ENCODE measurements at places on chromosomes 2 and 18.

- DNase-seq = no peak
These were observed 11.6 kb downstream of the CFLAR start for GRCh38 chr2:201127570-201127969.

DNA sequence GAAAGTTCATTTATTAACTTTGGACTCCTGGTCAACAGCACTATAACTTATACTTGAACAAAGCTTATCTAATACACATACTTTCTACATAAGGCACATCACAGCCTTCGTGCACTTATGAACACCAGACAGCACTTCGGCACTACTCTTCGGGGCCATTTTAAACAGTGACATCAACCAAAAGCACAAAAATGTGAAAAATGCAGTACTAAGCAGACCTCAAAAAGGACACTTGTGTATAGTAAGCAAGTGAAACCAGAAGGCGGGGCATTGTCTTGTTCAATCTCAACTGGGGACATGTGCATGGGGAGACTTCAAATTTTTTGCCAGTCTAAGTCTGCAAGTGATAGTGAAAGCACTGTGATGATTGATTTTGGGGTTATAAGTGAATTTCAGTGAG is 163.0 kb downstream of the NCKAP5 start:
- DNase-seq = no peak

- DNase-seq = no peak
These were observed 549.9 kb upstream of the ACVR2A start for GRCh38 chr2:147294825-147295392.

- peak; percentile 85 for DNase-seq
These were observed at the start of gene TMEFF2 for GRCh38 chr2:192194866-192195547. TMEFF2 (minus strand) TSS chr2:192194933; CDS start chr2:192194524, 409 bp downstream.

GRCh38 chr18:23626451-23627279 is 36.0 kb downstream of the ANKRD29 start:
- DNase-seq = no peak

GRCh38 chr2:170148161-170148560 is 29.8 kb upstream of the MYO3B start:
- no peak for DNase-seq

- DNase-seq = no peak
These were observed 176.1 kb upstream of the ZFP36L2 start for GRCh38 chr2:43402452-43402937.

GRCh38 chr2:238243496-238244076 is 3.7 kb upstream of the HES6 start:
- DNase-seq = peak; percentile 32

DNA sequence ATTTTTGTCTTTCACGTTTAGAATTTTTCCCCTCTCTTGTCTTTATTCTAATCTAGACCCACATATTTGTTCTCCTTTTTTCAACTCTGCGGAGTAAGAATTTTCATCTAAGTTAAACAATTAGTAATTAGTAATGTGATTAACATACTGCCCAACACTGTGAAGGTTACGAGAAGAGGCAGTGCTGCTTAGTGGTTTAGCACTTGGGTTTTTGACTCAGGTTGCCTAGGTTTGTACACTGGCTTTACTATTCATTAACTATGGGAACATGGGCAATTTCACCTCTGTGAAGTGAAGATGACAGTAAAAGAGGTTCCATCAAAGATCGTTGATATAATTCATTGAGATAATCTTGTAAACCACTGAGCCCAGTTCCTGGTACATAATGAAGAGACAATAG is 82.2 kb upstream of the PNPT1 start:
- no peak for DNase-seq

GRCh38 chr18:62717169-62717924 is 2.0 kb downstream of the PHLPP1 start:
- peak; percentile 38 for DNase-seq

DNA sequence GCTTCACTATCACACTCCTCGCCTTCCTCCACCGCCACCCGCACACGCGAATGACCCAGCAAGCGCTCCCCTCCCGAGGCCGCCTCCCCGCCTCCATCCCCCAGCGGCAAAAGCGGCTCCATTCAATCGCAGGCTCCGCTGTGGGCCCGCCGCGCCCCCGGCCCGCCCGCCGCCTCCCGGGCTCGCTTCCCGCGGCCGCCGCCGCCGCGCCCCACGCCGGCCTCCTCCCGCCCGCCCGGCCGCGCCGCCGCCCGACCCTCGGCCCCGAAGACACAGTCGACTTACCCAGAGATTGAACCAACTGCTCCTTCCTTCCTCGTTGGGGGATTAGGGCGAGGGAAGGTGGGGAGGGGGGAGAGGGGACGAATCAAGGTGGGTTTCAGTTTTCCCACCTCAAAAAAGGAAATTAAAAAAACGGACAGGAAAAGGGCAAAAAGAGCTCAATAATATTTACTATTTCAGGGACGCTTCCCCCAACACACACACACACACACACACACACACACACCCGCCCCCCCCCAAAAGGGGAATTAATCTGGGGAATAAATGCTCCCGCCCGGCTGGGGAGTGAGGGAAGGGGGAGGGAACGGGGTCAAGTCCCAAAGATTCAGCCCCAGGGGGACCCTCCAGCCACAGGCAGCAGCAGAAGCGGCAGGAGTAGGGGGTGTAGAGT is 743 bp downstream of the XPO1 start:
- DNase-seq = no peak

- DNase-seq = no peak
These were observed 1779.7 kb upstream of the CELF4 start for GRCh38 chr18:39345321-39345720.

DNA sequence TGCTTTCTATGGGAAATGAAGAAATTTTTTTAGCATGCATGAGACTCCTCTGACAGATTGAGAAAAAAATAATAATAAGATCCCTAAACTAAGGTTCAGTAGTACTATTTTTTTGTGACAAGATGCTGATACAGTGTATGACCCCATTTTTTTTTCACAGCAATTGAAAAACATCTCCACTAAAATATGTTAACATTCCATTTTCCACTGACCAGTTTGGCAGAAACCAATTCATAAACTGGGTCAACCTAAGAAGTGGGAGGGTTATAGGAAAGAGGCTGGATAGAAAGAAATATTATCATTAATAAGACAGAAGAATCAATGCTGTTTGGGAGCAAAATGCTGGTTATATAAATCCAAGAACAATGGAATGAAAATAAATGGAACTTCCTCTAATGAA is 182.7 kb downstream of the ANTXR1 start:
- no peak for DNase-seq

DNA sequence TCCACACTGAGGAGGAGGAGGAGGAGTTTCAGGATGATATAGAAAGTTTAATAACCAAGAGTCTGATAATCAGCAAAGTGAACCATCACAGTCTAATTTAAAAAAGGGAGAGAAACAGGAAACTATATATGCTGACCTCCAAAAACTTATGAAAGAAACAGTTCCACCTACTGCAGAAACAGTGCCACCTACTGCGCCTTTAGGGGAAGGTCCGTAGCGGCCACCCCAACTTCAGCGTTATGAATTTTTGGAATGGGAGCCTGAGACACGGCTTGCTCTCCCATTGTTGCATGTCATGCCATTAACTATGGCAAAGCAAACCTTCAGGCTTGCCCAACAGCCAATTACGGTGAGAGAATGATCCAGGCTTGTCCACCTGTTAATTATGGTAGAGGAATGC is 1719.2 kb upstream of the LRRTM1 start:
- DNase-seq = no peak

- DNase-seq = no peak
These were observed 776.3 kb upstream of the CDH7 start for GRCh38 chr18:64974391-64975125.

GRCh38 chr2:240246173-240246820 is 105.8 kb upstream of the OTOS start:
- no peak for DNase-seq

DNA sequence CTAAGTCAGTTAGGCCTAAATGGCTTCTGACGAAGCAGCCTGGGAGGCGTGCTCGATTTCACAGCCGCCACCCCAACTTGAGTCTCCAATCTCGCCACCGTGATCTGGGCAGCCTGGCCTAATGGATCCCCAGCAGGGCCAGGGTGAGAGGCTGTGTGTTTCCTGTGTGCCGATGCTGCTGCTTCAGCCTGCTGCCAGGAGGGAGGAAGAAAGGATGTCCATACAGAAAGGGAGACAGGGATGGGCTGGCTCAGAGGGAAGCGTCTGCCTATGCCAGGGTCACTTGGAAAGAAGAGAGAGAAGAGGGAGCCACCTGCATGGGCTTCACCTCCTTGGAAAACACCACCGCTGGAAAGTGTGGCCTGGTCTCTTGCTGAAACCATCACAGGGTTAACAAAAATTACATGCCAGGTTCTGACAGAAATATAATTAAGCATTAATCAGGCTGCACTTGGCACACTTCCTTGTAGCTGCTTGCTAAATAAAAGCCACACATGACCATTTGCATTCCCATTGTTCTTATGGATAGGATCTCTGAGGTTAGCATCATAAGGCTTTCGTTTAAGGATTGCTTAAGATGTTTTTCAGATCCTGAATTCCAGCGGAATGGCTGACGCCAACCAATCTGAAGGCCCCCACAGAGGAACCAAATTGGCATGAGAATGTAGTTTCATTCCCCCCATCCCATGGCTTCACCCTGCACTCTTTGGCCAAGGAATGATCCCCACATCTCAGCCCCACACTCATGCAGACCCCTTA is 108.8 kb upstream of the SLC1A4 start:
- no peak for DNase-seq

- DNase-seq = no peak
These were observed 16.0 kb upstream of the CNDP2 start for GRCh38 chr18:74480149-74480651.

DNA sequence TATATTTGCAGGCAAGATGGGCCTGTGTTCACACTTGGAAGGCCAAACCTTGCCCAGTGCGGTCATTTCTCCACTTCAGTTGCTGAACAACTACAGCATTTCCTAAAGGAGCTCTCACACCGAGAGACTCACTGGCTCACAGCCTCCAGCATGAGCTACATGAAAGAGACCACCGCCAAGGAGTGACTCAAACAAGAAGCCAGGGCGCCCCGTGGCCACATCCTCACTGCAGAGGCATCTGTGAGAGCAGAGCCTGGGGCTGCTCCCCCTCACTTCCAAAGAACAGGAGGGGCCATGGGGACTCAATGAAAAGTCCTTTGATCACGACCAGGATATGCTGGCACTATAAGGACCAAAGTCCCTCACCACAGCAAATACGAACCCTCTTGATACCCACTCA is 50.0 kb downstream of the TMEM163 start:
- DNase-seq = no peak

DNA sequence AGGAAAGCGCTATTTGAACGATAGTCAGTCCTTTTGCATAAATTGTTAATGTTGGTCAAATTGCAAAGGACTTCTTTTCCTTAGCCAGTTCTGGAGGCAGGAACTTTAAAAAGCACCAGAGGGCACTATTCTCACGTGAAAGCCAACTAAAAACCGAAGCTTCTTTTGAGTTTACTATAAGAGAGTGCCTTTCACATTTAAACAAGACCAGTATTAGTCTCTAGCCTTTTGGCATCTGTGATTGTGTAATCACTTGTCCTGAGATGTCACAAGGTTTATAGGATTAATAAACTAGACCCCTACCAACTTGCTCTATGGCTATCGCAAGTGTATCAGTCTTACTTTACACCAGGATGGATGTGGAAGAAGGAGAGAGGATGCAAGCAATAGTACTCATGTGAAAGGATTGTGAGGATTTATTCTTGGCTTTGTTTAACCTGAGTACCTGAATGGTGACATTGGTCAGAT is 14.4 kb upstream of the STAT4 start:
- DNase-seq = no peak

DNA sequence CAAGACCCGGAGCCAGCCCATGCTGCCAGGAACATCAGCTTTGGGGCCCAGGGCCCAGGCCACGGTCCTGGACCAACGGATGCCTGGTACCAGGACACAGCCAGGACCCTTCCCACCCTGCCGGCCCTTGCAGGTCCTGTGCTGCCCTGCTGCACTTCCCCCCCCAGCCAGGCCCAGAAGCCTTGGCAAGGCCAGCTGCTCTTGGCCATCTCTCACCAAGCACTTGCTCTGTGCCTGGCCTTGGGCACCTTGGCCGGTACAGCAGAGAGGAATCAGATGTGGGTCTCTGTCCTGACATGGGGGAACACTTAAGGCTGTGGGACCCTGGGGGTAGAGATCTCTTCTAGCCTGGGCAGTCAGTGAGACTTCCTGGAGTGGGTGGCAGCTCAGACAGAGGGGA is 28.9 kb downstream of the BIN1 start:
- no peak for DNase-seq

DNA sequence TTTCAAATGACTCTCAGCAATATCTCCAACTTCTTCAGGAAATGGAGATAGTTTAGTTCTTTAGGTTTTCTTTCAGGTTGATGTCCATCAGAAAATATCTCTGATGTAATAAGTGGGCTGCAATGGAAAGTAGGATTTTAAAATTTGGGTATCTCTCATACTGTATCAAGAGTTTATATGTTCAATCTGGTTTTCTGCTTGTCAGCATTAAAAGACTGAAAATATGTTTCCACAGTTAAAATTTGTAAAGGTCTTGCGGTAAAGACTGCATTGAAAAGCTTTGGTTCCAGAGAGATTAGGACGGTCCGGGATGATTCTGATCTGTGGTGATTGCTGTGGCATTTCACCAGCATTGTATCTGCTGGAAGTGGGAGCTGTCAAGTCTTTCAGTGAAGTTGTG is 83.2 kb downstream of the LYPD1 start:
- no peak for DNase-seq

GRCh38 chr18:35566019-35566418 is 15.5 kb upstream of the GALNT1 start:
- DNase-seq = no peak

GRCh38 chr2:176325732-176326131 is 56.5 kb downstream of the MTX2 start:
- no peak for DNase-seq

- peak; percentile 10 for DNase-seq
These were observed 2.6 kb upstream of the PTPN2 start for GRCh38 chr18:12886498-12887126.

- DNase-seq = peak; percentile 97
These were observed 42.6 kb upstream of the HNRNPA3 start for GRCh38 chr2:177169810-177170514.

DNA sequence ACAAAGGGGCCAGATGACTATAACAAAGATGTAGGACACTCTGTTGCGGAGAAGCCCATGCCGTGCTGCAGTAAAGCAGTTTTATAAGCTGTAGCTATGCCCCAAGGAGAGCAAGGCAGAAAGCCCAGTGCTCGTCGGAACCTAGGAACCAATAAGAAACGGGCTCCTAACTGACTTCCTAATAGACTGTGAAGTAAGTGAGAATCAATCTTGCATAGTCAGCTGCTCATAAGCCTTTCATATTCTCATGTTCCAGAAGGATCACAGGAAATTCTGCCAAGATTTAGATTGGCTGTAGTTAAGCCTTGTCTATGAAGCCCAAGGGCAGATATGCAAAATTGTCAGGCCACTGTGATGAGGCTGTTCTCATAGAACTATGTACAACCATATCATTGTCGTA is 98.4 kb downstream of the RTTN start:
- no peak for DNase-seq

- no peak for DNase-seq
These were observed 23.8 kb downstream of the EML4 start for GRCh38 chr2:42192652-42193566.

GRCh38 chr18:12463191-12463590 is 55.5 kb downstream of the PRELID3A start:
- DNase-seq = no peak

- no peak for DNase-seq
These were observed 819 bp downstream of the TGIF1 start for GRCh38 chr18:3450799-3451182.

GRCh38 chr2:235990344-235990743 is 177.8 kb downstream of the GBX2 start:
- DNase-seq = no peak

Measured in NCI-H510A (cell line).